ENCODE measurements at places on chromosomes 7 and 10.

- no peak for DNase-seq
Measured at GRCh38 chr10:101379663-101380352, 25.8 kb downstream of the BTRC start.

DNA sequence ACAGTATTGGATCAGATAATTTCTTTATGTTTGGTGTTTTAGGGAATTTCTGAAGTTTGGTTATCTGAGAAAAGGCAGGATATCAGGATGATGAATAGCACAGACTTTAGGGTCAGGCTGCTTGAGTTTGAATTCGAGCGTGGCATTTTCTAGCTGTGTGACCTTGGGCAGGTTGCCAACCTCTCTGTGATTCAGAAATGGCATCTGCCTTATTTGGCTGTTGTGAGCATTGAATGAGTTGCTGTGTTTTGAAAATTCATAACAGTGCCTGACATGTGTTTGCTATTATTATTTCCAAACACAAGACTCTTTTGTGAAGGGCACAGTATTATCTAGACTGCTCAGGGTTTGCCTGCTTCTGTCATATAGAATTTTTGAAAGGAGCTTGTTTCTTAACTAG lies 66.9 kb downstream of the NXPH1 start:
- no peak for DNase-seq

DNA sequence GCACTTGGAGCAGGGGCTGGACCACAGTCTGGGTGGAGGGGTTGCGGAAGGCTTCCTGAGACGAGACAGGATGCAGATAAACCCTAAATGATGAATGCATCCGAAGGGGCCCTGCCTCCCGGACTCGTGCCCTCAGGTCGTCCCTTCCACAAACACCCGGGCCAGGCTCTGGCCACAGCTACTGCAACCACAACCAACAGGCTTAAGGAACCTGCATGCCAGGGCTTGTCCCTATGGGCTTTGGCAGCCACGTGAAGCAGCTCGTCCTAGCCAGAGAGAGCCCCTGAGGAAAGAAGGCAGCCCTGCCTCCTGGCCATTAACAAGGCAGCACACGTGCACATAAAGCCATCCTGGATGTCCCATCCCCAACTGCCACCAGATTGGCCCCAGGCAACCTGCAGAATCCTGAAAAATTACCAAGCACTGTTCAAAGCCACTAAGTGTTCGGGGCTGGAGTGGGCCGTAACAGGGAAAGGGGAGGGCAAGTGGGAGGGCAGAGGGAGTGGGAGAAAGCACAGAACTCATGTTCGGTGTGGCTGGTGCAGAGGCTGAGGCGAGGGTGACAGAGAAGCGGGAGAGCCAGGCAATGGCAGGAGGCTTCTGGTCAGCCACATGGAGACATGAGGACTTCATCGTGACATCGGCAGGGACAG lies 62.7 kb downstream of the MAD1L1 start:
- no peak for DNase-seq

DNA sequence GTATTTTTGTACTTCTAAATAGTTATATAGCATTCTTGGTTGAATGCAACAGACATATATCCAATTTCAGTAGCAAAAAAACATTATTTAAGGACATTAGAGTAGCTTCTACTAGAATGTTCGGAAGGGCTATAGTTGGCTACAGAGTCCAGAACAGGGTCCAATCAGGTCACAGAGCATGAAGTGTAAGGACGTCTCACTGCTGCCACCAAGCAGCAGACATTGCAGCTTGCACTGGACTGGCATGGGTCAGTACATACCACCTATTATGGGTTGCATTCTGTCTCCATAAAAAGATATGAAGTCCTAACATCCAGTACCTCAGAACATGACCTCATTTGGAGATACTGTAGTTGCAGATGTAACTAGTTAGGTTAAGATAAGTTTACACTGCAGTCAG lies 87.3 kb downstream of the LHFPL3 start:
- no peak for DNase-seq
